Activated CD4-positive, alpha-beta T cell treated with anti-CD3 and anti-CD28 coated beads for 36 hours (primary cell): ENCODE measurements at places on chromosomes 11 and 22.

GRCh38 chr11:61571337-61571736 lies 9.5 kb downstream of the SYT7 start:
- no peak for DNase-seq

DNA sequence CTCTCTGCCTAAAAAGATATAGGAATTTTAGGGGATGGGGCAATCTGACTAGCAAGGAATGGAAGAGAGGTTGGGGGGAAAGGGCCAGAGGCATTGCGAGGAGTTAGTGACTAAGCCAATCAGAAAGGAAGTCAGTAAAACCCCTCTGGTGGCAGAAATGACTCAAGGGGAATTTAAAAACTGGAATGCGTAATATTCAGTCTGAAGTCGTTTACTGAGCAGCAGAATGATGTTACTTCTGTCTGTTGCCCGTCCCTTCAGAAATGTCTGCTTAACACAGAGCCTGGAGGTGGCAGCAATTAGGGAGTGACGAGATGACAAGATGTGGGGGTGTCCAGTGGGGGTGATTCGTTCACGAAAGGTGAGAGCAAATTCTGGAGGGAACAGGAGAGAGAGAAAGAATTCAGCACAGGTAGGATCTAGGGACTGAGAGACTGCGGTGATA lies 107.7 kb upstream of the CLMP start:
- peak; percentile 62 for DNase-seq

GRCh38 chr11:11501546-11502262 lies 120.1 kb downstream of the GALNT18 start:
- no peak for DNase-seq

GRCh38 chr11:81852896-81853295 lies 880.8 kb downstream of the FAM181B start:
- no peak for DNase-seq

DNA sequence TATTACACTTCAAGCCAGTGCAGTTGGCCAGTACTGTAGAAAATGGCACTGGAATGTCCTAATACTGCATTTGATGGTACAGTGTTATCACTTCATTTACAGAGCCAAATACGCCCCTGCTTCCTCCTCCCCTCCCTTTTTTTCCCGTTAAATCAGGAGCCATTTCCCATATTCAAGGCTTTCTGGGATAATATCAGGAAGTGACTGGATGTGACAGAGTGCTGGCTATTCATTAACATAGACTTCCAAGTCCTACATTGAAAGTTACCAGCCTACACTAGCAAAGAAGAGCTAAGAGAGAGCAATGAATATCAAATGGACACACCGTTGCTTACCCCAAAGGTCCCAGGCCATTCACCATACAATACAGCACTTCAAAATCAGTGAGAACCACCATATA lies 32.1 kb upstream of the ABCC8 start:
- DNase-seq: no peak

DNA sequence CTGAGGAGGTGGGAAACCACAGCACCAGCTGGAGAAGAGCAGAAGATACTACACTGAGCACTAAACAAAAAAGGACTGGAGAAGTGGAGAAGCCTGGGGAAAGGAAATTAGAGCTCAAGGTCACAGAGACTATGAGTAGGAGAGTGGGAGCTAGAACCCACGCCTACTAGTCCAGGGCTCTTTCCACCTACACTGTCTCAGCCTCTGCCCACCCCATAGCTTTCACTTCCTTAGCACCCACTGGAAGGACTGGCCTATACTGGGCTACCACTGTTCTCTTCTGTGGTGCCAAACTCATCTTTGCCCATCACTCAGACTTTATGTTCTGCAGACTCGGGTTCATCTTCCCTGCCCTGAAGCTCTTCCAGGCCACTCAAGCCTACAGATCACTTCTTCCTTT lies 94.3 kb upstream of the PHOX2A start:
- DNase-seq: no peak

DNA sequence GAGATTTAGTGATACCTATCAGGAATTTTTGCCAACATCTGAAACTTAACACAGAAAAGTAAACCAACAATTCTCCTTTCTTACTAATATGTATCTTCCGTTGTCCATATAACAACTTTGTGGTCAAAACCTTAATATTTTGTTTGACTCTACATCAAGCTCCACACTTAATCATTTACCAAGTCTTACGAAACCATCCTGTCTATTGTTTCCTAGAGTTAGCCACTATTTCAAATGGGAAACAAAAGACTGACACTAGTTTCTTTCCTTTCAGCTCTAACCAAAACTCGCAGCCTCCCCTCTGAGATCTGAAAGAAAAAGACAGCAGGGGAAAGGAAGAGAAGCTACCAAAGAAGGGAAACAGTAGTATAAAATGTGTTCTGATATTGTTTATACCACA lies 26.5 kb upstream of the PRDM10 start:
- DNase-seq: no peak

GRCh38 chr22:32016081-32016480 lies 27.0 kb upstream of the SLC5A1 start:
- DNase-seq: no peak

- peak; percentile 71 for DNase-seq
Measured at GRCh38 chr11:105000797-105001196, 22.2 kb downstream of the CASP5 start.

DNA sequence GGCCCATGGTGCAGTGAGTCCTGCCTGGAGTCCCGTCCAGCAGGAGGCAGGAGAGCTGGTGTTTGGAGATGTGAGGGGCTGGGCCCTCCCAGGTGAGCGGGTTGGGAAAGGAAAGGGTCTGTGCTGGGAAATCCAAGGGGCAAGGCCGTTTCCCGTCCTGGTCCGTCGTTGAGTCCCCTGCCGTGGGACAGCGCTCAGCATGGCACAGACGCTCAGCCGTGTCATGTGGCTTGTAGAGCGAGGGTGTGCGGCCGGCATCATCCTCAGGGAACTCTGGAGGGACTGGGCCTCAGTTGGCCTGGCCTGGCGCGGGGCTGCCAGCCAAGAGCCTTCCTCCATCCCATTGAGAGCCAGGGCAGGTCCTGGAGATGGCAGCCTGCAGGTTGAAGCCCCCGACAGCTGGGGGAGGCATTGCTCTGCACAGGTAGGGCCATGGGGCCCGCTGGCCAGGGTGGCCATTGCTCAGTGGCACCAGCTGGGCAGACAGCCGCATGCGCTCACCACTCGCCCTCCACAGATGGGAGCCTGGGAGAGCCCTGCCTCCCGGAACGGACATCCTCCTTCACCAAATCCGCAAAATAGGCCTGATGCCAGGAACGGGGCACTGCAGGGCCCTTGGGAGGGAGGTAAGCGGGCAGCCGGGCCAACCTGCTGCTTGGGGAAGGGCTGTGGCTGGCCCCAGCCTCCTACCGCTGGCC lies 28.7 kb downstream of the KCNQ1 start:
- DNase-seq: no peak

DNA sequence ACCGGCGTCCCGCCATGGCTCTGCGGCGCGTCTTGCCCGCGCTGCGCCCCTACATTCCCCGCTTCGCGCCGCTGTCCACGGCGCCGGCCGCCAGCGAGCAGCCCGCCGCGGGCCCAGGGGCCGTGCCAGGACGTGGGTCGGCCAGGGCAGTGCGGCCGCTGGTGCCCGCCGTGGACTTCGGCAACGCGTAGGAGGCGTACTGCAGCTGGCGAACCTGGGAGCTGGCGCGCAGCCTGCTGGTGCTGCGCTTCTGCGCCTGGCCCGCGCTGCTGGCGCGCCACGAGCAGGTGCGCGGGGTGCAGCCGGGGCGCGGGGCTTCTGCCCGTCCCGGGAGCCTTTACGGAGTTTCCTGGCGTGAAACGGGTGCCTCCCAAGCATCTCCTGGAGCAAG lies 20.1 kb downstream of the DGCR6L start:
- DNase-seq: no peak

DNA sequence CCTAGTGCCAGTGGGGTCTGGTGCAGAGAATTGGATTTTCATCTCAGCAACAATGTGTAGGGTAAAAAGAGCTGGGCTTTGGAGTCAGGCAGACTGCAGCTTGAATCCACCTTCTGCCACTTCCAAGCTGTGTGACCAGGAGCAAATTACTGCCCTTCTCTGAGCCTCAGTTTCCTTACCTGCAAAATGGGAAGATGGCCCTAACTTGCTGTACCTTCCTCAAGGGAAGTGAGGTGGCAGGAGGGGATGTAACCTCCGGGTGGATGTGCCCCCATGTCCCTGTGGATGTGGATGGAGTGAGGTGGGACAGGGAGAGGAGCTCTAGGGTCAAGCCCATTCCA lies 90.9 kb downstream of the CACNA1I start:
- no peak for DNase-seq

DNA sequence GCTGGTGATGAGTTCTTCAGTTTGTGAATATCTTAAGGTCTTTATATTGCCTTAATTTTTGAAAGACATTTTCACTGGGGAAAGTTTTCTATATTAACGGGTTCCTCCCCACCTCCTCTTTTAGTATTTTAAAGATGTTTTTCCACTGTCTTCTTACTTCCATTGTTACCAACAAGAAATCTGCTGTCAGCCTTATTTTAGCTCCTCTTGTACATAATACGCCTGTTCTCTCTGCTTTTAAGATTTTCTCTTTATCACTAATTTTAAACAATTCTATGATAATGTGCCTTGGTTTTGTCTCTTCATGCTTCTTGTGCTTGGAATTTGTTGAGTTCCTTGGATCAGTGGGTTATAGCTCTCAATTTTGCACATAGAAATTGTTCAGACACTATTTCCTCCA lies 280.4 kb downstream of the DCDC1 start:
- no peak for DNase-seq

GRCh38 chr11:86671531-86672006 lies 847 bp downstream of the ME3 start:
- DNase-seq: peak; percentile 35

DNA sequence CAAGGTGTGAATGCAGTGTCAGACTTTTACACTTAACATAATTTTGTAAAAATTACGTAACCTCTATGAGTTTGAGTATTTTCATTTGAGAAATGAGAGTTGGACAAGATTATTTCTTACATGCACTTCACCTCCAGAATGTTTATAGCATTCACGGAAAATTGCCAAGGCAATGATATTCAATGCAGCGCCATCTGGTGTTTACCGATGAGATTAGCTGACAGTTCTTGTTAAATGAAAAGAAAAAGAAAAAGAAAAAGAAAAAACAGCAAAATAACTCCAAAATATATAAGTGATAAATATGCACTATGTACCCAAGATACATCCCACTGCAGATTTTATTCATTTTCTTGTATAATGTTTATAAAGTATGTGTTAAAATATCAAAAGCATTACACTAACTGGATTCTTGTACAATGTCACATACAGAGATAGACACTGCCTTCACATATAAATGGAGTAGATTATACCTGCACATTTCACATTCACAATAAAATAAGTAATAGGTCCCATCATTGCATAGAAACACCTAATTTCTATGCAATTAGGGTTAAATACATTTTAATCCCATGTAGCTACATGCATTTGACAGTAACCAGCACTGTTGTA lies 976.3 kb upstream of the FAT3 start:
- DNase-seq: peak; percentile 39

- no peak for DNase-seq
Measured at GRCh38 chr11:102868339-102868738, 6.4 kb downstream of the MMP12 start.

- DNase-seq: no peak
Measured at GRCh38 chr11:126633330-126633729, 277.8 kb downstream of the ST3GAL4 start.

DNA sequence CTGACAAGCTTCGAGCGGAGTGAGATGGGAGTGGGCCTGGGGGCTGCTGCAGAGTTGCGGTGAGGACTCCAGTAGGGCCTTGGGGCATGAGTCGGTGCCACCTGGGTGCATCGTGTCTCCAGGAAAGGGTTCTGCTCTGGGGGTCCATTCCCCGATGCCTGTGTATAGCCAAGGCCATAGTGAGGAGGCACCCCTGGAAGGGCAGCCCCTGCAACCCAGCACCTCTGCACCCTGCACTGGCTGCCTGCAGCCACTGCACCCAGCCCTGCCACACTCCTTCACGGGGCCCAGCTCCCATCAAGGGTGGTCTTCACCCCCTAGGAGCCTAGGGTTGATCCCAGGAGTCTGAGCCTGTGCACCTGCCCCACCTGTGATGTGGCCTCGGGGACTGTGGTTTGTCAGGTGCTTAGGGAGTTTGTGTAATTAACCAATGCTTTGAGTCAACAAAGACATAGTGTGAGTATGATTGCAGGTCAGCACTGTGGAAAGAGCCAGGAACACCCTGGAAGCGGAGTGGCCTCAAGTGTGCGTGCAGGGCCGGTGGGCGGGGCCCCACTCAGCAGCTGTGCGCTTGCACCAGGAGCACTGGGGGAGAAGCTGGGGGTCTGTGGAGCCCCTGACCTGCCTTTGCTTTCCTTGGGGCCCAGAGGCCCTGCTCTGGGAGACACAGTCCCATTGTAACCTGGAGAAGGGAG lies 1299.3 kb downstream of the BRD1 start:
- no peak for DNase-seq

GRCh38 chr11:75969626-75970308 lies 154.8 kb downstream of the UVRAG start:
- DNase-seq: no peak

DNA sequence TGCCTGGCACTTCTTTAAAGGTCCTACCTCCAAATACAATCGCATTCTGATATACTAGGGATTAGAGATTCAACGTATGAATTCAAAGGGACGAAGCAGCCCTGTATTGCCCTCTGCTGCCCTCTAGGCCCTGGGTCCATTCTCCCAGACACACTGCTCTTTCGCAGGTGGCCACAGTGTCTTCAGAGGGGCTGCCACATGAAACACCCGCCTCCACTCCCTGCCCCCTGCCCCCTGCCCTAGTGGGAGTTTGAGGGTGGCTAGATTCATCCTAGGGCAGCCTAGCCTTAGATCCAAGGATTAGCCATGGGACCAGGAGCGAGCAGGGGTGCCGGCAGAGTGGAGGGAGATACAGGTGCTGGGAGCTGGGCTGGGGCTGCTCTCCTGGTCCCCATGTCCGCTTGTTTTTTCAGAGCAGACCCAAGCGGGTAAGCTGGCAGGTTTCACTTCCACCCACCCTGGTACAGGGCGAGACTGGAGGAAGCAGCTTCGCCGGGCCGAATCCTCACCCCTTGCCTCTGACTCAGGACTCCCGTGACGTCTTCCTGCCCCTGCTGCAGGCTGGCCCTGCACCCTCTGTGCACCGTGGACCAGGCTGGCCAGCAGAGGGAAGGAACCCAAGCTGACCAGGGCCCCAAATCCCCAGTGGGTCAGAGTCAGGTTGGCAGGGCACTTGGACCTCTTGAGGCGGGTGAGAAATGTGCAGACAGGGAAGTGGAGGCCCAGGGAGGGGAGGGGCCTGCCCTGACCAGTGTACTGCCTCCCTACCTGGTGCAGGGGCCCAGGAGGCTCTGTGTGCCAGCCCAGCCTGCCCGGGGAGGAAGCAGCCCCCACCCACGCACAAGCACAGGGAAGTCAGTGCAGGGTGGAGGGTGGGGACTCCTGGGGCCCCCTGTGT lies 28.4 kb upstream of the HMOX1 start:
- peak; percentile 83 for DNase-seq

GRCh38 chr11:56172256-56172830 lies 4.1 kb upstream of the OR5J2 start:
- no peak for DNase-seq
